ENCODE measurements at places on chromosomes 12 and 14. TPM values are rescaled to one million over a fixed set of nuclear protein-coding genes. Genes with fewer than 3 reads are reported as not detected.
A peak's percentile ranks its signal among the peaks of the same experiment; 100 is the strongest.

DNA sequence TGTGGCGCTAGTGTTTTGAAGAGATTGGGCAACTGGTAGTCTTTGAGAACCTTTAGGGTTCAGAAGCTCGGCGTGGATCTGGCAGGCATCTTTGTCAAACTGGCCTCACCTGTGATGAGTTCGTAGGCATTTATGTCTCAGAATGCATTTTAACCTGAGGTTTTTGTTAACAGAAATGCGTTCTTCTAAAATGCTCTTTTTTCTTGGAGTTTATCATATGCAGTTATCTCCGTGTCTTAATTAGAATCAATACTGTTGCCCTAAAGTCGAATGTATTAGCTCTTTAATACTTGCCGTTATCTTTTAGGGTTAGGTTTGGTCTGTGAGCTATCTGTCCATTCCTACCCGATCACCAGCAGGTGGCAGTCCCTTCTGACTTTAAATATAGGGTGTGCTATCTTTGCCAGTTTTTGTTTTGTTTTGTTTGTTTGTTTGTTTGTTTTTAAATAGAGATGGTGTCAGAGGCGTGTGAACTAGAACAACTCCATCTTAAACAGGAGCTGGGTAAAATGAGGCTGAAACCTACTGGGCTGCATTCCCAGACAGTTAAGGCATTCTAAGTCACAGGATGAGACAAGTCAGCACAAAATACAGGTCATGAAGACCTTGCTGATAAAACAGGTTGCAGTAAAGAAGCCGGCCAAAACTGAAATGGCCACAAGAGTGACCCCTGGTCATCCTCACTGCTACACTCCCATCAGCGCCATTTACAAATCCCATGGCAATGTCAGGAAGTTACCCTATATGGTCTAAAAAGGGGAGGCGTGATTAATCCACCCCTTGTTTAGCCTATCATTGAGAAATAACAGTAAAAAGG, 1.4 kb downstream of the ATF1 start:
- peak; percentile 76 for DNase-seq

DNA sequence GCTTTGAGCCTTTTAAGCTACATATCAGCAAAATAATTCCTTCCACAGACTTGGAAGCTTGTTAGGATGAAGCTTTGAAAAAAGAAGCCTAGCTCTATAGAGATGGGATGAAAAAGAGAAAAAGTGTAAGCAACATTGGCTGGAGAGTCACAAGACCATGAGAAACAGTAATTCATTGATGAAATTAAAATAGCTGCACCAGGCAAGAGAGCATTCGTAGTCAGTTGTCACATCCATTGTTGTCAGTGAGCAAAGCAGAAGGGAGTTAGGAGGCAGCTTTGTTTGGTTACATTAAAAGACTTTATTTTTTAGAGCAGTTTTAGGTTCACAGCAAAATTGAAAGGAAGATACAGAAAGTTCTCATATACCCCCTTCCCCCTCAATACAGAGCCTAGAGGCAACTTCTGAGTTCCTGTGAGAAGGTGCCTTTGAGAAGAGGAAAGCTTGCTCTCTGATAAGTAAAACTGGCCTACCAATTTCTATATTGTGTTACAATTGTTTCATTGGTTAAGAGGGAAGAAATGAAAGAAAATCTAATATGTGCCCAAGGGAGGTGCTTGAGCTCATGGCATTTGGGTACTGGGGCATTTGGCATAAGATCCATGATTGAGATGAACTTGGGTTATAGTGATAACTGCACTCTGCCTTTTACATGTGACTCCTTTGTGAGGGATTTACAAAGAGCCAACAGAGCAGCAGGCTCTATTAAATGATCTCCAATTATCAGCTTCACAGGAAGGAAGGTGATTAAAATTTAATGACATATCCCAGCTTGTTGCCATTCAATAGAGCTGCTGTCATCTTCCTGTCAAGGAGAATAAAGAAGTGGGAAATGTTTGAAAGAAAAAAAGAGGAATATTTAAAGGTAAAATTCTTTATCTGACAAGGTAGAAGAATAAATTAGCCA, 361.3 kb upstream of the TMTC1 start:
- no peak for DNase-seq

- DNase-seq = no peak
Measured at GRCh38 chr12:75194250-75194649, 15.4 kb downstream of the KCNC2 start.

DNA sequence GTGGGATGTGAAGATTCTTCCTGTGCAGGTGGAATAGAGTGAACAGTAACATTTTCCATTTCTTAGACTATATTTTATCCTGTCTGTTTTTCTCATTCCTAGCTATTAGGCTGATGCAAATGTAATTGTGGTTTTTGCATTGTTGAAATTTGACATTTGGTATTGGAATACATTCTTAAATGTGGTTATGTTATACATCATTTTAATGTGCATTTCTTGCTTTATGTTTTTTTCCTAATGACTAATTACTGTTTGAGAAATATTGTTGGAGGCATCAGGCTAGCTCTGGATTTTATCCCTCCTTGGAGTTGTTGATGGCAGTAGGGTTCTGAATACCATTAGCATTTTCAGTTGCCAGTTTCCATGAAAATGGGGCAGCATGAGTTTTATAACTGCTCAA, 75.9 kb upstream of the GNG2 start:
- no peak for DNase-seq

- peak; percentile 89 for DNase-seq
Measured at GRCh38 chr12:51905471-51906429, 1.6 kb upstream of the ACVRL1 start.

TBC1D30 gene
- 3.9 TPM for polyA plus RNA-seq

DNA sequence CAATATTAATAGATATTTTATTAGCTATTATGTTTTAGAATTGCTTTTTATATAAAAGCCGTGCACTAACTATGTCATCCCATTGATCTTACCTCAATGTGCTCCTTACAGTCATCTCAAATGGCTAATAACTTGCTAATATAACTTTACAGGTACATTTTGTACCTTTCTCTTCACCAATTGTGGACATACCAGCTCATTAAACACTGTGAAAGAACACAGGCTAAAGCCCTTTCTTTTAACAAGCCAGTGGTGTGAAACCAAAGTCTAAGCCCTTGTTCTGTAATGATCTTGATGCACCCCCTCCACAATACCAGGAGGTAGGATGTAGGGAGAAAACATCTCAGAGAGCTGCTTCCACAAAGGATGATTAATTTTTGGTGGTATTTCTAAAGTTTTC, 675.3 kb upstream of the USP15 start:
- DNase-seq = no peak

- DNase-seq = no peak
Measured at GRCh38 chr14:54369343-54369742, 27.5 kb upstream of the CDKN3 start.

- DNase-seq = no peak
Measured at GRCh38 chr14:26175658-26176057, 422.2 kb downstream of the NOVA1 start.

- no peak for DNase-seq
Measured at GRCh38 chr12:121086781-121087295, 45.8 kb upstream of the P2RX7 start.

DNA sequence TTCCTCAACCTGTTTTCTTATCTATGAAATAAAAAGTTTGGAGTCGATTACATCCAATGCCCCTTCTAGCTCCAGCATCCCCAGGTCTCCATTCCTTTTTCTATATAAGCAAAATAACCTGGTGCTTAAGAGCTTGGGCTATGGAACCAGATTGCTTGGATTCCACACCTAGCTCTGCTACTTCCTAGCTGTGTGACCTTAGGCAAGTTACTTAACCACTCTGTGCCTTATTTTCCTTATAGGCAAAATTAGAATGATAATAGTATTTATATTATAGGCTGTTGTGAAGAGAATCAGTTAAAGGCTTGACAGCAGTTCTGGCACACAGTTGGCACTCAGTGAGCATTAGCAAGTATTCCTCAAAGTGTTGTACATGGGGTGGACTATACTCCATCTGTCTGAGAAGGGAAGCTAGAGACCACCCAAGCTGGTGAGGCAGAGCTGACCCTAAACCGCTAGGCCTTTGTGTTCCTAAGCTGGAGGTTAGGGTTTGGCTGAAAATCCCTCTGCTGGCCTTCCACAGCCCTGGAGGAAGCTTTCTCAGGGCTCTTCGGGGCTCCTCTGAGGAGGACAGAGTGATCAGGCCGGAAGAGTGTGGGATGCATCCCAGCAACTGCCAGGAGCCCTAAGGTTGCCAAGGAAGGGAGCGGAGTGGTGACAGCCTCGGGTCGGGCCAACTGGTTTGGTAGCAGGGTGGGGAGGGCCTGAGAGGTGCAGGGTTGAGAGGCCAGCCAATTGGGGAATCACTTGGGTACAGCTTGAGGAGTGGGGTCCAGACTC, 6.0 kb upstream of the KRT4 start:
- no peak for DNase-seq

All from stomach (tissue), 19 donors.